Colonic mucosa (tissue), 4 donors: ENCODE measurements at places on chromosomes 6 and 20.

GRCh38 chr6:17930321-17930993 is 57.0 kb downstream of the KIF13A start:
- DNase-seq: no peak

DNA sequence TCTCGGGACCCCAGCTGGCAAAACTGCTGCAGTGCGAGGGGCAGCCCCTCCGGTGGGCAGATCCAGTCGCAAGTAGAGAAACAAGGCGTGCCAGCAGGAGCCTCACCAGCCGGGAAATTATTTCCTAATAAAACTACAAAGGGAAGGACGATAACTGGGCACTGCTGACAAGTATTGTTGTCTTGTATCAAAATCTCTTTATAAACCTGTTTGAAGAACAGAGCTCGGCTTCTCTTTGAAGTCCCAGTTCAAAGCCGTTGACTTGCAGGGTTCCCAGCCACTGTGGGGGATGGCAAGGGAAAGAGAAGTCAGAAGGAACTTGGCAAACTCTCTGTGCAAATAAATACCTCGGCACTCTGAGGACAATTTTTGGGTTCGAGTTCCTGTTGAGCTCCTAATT is 504.5 kb downstream of the CD83 start:
- DNase-seq: peak; percentile 41

DNA sequence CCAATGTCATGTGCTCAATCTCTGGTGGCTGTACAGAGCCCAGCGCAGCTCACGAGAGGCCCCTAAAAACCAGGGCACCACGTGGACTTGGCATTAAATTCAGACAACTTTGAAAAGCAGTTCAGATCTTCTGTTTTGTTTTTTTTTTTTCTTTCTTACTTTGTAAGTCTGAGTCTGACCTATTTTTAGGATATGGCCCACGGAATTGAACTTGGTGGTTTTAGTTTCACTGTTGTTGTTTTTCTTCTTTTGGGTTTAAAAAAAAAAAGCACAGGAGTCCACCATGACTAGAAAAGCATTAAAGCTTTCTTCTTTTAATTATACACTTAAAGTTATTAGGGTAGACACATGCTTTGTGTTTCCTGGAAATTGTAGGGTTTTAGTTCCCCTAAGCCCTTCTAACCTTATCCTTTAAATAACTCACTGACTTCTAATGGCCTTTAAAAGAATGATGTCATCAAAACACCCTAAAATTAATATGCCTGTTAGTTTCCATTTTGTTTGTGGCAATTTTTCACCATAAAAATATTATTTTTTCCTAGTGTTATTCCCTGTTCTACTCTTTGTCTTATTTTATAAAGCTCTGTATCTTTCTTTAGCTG is 48.5 kb upstream of the CCN2 start:
- DNase-seq: no peak

DNA sequence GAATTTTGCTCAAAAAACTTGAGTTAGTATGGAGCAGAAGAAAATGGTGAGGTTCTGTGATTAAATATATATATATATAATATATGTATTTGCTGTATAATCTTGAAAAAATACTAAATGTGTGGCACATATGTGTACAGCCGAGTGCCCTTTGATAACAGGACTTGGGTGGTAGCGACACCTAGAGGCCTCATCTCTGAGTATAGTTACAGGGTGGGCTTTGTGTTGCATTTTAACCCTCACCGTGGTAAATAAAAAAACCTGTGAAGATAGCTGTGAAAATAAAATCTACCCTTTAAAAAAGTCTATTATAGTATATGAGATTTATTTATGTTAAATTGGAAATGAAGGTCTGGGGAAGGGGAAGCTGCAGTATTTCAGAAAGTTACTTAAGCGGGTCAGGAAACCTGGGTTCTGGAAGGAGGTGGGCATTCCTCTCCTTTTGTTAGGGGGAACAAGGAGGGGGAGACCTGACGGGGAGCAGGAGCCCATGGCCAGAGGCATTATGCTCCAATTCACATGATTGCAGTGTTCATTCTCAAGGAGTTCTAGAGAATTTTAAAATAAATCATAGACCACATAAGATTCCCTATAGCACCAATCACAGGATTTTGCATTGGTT is 82.7 kb downstream of the SH3BGRL2 start:
- DNase-seq: peak; percentile 65

- no peak for DNase-seq
These were observed 16.3 kb downstream of the PTPRK start for GRCh38 chr6:128504003-128504654.
